NCI-H748 treated with DMSO at 0.1 percent for 48 hours (cell line): ENCODE measurements at places on chromosomes 5 and 9.
A peak's percentile ranks its signal among the peaks of the same experiment; 100 is the strongest.

GRCh38 chr5:57338068-57338867, 144.3 kb downstream of the ACTBL2 start:
- peak; percentile 28 for DNase-seq

GRCh38 chr9:134744385-134745295, 103.0 kb downstream of the COL5A1 start:
- DNase-seq = no peak

DNA sequence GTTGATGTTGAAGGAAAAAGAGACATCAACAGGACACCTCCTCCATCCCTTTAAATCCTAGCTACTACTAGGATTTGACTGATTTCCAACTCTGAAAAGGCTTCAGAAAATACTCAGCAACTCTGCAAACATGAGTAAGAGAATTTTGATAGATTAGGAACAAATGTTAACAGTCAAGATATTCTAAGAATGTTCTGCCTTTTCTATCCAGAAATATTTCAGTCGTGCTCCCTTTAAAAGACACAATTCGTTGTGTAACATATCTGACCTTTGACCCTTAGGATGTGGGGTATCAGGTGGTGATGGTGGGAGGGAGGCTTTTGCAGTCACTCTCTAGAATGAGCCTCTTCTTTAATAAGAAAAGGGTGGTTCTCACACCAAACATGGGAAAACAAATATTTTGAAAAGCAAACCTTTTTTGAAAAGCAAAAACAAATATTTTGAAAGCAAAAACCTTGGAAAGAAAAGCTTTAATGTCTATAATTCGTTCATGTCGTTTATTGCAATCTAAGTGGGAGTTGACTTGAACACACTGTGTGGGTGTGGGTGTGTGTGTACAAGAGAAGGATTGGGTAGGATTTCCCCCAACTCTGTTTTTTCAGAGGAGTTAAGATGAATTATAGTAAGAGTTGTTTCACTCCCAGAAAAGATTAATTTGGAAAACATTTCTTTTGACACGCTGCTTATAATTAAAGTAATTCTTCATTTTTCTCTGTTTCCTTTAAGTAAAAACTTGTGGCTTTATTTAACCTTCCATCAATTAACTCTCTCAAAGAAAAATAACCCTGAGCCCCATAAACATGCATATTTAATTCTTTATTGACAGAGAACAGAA, 152.8 kb downstream of the TMEM167A start:
- no peak for DNase-seq

GRCh38 chr5:14962604-14963003, 91.0 kb upstream of the ANKH start:
- DNase-seq = no peak

GRCh38 chr5:79297661-79298060, 61.7 kb downstream of the JMY start:
- no peak for DNase-seq

DNA sequence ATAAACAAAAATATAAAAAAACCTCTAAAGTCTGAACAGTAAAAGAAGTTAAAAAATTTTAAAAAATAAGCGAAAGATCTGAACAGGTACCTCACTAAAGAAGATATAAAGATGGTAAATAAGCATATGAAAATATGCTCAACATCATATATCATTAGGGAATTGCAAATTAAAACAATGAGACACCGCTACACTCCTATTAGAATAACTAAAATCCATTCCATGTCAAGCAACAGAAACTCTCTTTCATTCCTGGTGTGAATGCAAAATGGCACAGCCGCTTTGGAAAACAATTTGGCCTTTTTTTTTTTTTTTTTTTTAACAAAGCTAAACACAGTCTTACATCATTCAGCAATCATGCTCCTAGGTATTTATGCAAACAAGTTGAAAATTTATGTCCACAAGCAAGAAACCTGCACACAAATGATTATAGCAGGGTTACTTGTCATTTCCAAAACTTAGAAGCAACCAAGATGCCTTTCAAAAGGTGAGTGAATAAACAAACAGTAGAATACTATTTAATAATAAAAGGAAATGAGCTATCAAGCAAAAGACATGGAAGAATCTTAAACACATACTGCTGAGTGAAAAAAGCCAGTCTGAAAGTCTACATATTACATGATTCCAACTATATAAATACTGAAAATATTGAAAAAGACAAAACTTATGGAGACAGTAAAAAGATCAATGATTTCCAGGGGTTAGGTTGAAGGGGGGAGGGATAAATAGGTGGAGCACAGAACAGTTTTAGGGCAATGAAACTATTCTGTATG, 22.1 kb downstream of the ANXA1 start:
- no peak for DNase-seq

GRCh38 chr9:135567311-135567710, 5.8 kb downstream of the PAEP start:
- no peak for DNase-seq

DNA sequence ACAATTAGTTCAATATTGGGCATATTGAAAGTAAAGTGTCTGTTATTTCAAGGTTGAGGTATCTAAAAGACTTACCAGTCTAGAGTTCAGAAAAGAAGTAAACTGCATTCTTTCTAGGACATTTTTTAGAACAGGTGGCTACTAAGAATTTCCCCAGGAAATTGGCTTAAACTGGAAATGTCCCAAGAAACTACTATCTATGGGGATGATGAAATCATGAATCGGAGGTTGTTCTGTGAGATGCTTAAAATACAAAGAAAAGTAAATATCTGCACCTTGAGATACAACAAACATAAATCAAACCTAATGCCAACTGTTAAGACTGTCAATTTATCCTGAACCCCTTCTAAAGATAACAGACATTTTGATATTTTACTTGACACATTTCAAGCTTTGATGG, 226.5 kb upstream of the NREP start:
- DNase-seq = no peak

GRCh38 chr9:130235558-130236435, 29.8 kb upstream of the HMCN2 start:
- peak; percentile 31 for DNase-seq

GRCh38 chr5:82218374-82219156, 59.6 kb downstream of the RPS23 start:
- no peak for DNase-seq

DNA sequence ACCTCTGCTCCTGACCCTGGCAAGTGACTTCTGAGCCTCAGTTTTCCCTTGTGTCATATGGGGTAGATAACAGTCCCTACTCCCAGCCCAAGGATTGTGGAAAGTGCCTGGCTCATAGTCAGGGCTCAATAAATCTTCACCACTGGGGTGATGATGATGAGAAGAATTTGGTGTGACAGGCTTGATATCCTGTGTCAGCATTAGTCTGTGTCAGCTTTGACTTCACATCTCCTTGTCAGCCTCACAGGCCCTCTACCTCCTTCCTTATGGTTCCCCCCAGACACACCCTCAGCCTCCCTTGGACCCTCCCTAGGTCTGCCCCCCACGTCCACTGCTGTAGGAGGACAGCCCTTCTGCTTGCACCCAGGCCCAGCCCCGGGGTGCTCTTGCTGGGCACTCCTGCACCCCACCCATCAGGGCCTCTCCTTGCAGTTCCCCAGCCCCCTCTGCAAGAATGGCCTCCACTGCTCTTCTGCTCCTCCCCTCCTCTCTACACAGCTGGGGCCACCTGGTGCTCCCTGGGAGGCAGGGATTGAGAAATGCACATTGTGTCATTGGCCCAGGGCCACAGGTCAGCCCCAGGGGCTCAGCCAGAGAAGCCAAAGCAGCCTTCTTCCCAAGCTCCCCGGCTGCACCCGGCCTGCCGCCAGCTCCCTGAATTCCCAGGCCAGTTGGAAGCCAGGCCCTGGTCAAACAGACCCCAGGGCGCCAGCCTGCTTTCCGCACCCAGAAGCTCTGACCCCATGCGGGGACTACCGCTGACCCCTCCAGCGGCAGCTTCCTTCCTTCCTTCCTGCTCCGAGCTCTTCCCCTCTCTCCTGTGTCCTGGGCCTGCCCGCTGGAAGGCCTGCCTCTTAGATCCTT, 7.7 kb downstream of the FGFR4 start:
- DNase-seq = no peak

DNA sequence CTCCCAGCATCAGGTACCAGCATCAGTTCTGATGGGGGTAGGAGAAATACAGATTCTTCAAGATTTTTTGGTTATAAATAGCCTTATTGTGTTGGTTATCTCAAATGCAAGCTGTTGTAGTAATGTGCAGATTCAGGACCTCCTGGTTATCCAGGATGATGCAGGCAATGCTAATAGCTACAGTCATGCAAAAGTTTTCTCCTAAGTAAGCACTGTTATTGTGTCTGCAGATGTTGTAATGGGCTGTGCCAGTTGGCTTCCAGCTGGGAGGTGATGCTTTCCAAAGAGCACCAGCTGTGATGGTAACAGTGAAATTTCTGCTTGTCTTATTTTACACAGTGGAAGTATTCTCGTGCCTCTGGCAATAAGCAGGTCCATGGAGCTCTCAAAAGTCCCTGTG, 719.2 kb upstream of the CTNND2 start:
- no peak for DNase-seq
